ENCODE measurements at places on chromosomes 6 and 20.

- DNase-seq: no peak
Observed at GRCh38 chr6:56407883-56408410, 160.6 kb upstream of the COL21A1 start.

GRCh38 chr6:15207923-15208322 lies 37.9 kb upstream of the JARID2 start:
- DNase-seq: no peak

GRCh38 chr6:66662196-66662595 lies 955.2 kb upstream of the EYS start:
- no peak for DNase-seq

GRCh38 chr6:42105156-42105648 lies 37.2 kb downstream of the C6orf132 start:
- DNase-seq: no peak

GRCh38 chr6:136189104-136189503 lies 61.0 kb downstream of the MTFR2 start:
- no peak for DNase-seq

GRCh38 chr6:108597572-108598304 lies 37.0 kb downstream of the FOXO3 start:
- DNase-seq: no peak

- no peak for DNase-seq
Observed at GRCh38 chr6:93139408-93140081, 279.8 kb downstream of the EPHA7 start.

DNA sequence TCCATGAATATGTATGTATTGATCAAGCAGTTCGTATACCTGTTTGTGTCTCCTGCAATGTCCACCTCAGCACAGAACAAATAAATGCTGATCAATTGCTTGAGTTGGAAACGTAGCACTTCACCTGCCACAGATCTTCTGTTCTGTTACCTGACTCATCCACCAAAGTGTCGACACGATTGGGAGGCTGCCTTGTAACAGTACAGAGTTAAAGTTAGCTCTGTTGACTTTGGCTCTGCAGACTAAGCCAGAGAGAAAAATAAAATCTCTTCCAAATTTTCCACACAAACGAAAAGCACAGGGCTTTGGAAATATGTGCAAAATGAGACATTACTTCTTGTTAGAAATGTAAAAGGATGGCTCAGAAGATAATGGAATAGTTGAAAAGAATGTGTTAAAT lies 245.4 kb downstream of the NRN1 start:
- DNase-seq: no peak

DNA sequence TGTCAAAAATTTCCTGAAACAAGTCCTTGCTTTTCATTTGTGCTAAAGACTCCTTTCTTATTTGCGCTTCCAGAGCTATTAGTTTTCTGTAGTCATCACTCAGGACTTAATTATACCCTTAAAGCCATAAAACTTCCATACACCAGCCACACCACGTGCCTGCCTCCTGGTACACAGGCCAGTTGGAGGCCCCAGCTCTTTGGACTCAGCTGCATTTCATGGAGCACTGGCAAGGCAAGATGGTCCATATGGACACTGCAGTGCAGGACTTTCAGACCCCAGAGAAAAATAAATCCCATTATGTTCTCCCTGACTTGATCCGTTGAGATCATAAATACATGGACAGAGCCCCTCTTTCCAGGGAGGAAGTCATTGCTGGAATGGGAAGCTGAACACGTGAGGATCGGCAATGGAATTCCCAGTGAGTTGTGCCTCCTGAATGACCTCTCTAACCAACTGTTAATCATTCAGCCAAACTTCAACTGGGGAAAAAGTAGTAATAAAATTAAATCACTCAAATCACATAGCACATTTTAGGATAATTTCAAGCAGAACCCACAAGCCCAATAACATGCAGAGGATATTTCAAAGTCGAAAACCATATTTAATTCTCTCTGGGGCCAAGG lies 173.1 kb downstream of the HACE1 start:
- no peak for DNase-seq

DNA sequence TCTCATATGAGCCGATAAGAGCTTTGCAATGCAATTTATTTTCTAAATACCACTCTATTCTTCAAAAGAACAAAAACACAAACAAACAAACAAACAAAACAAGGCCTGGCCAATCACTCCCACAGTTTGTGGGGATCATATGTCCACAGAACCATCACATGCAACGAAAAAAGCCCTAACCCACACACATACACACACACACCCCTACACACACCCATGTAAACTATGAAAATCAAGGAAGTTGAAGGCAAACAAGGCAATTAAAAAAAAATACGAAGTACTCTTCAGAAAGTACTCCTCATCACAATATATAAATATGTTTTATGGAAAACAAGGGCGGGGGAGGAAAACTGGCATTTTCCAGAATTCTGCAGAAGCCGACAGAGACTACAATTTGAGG lies 66.2 kb upstream of the PTGIS start:
- DNase-seq: no peak

GRCh38 chr6:77371748-77372147 lies 91.5 kb downstream of the HTR1B start:
- DNase-seq: no peak

DNA sequence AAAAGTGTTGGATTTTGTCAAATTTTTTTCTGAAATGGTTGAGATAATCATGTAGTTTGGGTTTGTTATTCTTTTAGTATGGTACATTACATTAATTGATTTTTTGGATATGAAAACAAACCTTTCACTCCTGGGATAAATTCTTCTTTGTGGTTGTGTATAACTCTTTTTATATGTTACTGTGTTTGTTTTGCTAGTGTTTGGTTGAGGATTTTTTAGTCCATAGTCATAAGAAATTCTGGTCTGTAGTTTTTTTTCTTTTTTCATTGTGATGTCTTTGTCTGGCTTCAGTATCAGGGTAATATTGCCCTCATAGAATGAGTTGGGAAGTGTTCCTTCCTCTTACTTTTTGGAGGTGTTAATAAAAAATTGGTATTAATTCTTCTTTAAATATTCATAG lies 122.2 kb upstream of the ATXN1 start:
- DNase-seq: no peak

- DNase-seq: no peak
Observed at GRCh38 chr6:62324834-62325233, 38.8 kb upstream of the KHDRBS2 start.

DNA sequence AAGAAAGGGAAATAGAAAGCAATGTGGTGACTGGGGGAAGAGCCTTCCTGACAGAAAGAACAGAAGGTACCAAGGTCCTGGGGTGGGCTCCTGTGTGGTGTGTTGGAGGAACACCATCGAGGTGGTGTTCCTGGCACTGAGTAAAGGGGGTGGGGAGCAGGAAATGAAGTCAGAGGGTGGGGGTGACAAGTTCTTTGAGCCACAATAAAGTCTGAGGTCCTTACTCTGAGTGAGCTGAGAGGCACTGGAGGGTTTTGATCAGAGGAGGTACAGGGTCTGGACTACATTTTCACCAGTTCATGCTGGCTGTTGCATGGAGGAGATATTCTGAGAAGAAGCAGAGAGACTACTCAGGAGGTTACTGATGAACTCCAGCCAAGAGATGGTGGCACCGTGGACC lies 198.2 kb downstream of the GMPR start:
- DNase-seq: no peak

- no peak for DNase-seq
Observed at GRCh38 chr20:11496380-11496779, 421.3 kb upstream of the BTBD3 start.

- DNase-seq: no peak
Observed at GRCh38 chr6:37492236-37492972, 7.3 kb downstream of the CCDC167 start.
